ENCODE measurements at places on chromosomes 7 and 10.

- no peak for DNase-seq
These were observed 31.2 kb downstream of the ST7 start for GRCh38 chr7:116984511-116984910.

DNA sequence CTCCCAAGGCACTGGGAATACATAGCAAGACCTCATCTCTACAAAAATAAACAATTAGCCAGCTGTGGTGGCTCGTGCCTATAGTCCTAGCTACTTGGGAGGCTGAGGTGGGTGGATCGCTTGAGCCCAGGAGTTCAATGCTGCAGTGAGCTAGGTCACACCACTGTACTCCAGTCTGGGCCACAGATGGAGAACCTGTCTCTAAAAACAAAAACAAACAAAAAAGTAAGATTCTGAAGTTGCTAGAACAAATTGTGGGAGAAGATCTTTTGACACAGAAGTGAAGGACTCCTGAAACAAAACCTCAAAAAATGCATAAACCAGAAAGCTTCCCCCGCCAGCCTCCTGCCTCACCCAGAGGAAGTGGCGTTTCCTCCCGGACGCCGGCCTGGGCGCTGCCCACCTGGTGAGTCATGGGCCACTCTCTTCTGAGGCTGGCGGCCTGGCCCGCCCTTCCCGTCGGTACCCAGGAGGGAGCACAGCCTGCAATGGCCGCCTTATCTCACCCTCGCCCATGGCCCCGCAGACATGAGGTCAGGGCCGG lies 25.4 kb upstream of the ELN start:
- peak; percentile 42 for DNase-seq

DNA sequence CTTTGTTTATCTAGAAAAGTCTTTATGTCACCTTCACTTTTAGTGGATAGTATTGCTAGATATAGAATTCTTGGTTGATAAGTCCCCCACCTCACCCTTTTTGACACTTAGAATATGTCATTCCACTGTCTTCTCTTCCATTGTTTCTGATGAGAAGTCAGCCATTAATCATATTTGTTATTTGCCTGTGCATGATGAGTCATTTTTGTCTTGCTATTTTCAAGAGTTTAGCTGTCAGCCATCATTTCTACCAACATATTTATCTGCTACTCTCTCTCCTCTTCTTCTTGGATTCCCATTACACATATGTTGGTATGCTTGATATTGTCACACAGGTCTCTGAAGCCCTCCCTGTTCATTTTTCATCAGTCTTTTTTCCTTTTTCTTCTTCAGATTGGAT lies 160.8 kb upstream of the TCF7L2 start:
- DNase-seq: no peak

- no peak for DNase-seq
These were observed 283.4 kb downstream of the CCDC3 start for GRCh38 chr10:12717981-12718707.

GRCh38 chr10:110042181-110042580 lies 34.4 kb downstream of the ADD3 start:
- no peak for DNase-seq

DNA sequence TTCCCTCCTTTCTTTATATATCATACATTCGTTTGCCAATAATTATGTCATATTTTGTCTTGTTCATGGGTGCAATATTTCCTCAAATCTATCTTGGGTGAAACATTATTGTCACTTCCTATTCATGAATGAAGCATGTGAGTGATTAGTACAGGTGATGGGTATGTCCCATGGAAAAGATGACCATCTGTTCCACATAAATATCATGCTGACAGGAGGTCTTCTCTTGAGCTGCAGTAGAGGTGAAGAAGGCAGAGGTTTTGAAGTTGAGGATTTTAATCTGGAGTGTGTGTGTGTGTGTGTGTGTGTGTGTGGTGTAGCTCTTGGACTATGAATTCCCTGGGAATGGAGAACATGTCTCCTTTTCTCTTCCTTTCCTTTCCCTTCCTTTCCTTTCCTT lies 350.5 kb upstream of the CHRM2 start:
- no peak for DNase-seq
